Endodermal cell (in vitro differentiated cells): ENCODE measurements at places on chromosomes 4 and X. TPM values are rescaled to one million over a fixed set of nuclear protein-coding genes. Genes with fewer than 3 reads are reported as not detected.

DNA sequence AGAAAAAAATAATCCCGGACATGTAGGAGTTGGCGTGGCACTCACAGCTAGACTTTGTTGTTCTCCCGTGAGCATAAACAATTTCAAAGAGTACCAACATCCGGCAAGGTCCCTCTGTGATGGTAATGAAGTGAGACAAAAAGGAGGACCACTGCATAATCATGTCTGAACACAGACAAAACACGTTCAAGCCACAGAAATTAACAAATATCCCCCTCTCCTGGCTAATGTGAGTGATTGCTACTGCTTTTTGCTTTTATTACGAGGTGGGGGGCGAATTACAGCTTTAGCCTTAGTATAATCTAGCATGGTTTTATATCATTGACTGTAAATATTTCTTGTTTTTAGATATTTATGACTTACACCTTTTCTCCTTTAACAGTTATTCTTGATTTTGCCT is 118.5 kb downstream of the PLS3 start:
- DNase-seq = no peak

GRCh38 chr4:63211776-63212479 is 1197.3 kb downstream of the TECRL start:
- no peak for DNase-seq

DNA sequence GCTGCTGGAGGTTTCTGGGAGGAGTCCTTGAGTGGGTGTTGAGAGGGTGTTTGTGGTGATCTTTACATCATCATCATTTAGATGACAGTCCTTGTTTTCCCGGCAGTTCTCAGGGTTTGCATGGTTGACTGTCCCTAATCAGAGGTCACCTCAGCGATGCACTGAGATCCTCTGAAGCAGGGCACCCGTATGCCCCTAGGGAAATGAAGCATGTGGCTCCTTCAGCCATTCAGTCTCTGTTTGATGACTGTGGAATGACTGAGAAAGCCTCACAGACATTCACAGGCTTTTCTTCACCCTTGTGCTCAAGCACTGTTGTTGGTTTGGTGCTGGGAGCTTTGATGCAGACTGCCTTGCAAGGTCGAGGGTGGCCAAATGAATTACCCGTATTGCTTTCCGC is 474.7 kb downstream of the SPRY1 start:
- no peak for DNase-seq

GRCh38 chr4:184645904-184646610 is 3.2 kb downstream of the CASP3 start:
- DNase-seq = no peak

DNA sequence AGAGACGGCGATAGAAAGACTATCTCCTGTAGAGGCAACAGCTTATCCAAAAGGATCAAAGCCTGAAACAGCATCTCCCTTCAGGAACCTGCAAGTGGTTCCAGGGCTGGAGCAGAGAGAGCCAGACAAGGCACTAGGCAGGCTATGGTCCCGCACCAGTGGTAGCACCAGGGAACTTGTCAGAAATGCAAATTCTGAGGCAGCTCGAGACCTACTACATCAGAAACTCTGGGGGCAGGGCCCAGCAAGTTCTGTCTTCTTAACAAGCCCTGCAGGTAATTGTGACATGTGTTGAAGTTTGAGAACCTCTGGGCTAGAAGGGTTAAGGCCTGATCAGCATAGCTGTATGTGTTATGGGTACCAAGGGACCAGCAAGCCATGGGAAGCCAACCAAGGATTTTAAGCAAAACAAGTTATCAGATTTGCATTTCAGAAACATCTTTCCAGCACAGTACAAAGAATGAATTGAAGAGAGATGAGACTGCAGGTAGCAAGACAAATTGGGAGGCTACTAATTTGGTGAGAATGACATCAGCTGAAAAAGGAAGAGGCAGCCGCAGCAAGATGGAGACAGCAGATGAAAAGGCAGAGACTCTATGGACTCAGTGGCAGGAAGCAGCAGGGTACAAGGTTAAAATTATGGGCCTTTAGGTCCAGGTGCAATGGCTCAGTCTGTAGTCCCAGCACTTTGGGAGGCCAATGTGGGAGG is 139.7 kb downstream of the TSPAN5 start:
- no peak for DNase-seq

EOLA2 gene
- total RNA-seq = 28.4 to 37.1 TPM (median 34.0 TPM) in 3 replicates

FAM9C gene
- total RNA-seq = not detected in 2 replicates

UGT2A1 gene
- not detected in 3 replicates for total RNA-seq

CXorf38 gene
- total RNA-seq = 7.9 to 10.3 TPM (median 9.1 TPM) in 3 replicates

- no peak for DNase-seq
Observed at GRCh38 chr4:171390626-171391025, 422.6 kb upstream of the GALNTL6 start.

DNA sequence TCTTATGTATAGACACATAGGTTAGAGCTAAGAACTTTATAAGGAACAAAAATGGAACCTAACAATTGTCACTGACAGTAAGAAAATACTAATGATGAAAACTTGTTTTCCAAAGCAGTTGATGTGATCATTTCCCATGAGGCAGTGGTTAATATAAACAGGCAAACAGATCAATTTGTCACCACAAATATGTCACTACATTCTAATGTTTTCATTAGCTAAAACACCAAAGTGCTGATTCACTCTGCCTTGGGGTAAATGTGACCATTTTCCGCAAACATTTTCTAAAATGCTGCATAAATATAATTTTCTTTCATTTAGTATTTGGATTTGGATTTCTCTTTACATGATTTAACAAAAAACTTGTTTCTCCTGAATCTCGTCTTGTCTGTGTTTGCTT is 408.9 kb upstream of the CTSO start:
- no peak for DNase-seq

DNA sequence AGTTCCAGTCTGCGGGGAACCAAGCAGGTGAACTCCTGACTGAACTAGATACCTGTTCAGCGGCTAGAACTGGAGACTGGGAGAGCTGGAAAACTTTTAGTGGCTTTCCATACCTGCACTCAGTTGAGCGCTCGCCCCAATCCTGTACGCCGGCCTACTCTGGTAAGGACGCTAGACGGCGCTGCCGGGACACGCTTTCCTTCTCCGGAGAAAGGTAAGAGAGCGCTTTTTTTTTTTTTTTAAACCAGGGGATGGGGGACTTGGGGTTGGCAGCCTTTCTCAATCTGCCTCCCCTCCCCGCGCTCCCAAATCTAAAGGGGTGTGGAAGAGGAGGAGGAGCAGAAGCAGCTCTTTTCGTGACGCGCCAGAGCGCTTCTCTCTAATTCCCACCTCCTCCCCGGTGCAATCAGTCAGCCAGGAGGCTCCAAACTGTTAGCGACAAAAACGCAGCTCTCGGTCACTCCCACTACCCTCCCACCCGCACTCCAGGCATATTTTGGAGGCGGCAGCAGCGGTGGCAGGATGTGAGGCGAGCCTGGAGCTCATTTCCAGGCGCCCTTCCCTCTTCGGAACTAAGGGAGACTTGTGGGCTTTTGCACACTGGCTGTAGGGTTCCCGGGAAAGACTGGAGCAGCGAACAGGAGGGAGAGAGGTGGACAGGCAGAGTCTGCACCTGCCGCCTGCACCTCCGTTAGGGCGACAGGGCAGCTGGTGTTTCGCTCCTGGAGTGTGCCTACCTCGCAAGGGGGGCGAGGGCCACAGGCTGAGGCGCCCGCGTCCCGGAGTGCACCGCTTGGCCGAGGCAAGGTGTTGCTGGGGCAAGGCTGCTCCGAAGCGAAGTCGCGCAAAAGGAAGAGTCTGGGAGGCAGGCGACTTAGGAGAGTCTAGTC is at the start of gene IL1RAPL2:
Gene IL1RAPL2 (plus strand): TSS at position 409 of the 890 bp plus-strand sequence.
- peak; percentile 90 for DNase-seq

RAB33A gene
- total RNA-seq = 2.1 TPM in 1 of 3 replicates, not detected in the others

SMPX gene
- total RNA-seq = 0.31 and 0.54 TPM in 2 replicates

DNA sequence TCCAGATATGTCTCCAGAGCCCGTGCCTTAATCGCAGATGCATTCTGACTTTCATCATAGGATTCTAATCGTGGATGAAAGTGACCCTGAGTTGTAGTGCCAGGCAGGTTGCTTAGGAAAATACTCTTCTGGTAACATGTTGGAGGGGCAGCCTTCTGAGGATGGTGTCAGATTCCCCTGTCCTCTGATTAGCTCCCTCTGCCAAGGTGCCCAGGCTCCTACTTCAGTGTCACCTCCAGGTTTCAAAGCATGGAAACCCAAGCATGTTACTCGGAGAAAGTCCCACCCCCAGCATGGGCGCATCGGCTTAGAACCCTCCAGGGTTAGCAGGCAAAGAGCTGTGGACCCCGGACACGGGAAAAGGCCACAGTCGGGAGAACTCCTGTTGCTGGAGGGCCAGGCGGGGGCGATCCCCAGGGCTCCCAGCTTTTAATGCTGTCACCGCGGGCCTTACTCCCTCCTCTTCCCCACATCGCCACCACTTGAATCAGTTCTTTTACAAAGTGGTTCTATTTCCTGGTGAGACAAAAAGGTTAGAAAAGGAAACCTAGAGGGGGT is 44.5 kb downstream of the TRIM2 start:
- DNase-seq = peak; percentile 79

LIN54 gene
- total RNA-seq = 14.5 and 15.1 TPM in 2 replicates

DNA sequence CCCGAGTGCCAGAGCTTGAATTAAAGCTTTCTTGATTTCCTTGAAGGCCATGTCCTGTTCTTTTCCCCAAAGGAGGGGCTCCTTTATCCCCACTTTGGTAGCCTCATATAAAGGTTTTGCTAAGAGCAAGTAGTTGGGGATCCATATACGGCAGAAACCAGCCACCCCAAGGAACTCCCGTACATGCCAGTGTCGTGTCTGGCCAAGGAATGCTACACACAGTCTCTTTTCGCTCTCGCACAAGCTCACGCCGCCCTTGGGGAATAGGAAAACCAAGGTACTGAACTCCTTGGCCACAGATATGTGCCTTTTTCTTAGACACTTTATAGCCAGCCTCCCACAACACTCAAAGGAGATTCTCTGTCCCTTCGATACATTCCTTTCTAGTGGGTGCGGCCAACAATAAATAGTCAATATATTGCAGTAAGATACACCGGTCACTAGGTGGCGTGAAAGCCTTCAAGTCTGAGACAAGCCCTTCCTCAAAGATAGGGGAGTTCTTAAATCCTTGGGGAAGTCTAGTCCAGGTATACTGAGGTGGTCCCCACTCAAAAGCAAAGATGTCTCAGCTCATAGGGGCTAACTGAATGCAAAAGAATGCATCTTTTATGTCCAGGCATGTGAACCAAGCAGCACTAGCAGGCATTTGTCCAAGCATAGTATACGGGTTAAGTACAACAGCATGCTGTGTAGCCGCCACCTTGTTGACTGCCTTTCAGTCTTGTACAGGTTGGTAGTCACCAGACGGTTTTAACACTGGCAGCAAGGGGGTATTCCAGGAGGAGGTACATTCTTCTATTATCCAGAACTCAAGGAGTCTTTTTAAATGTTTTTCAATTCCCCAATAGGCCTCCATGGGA is 57.8 kb upstream of the XAGE1B start:
- peak; percentile 61 for DNase-seq

DNA sequence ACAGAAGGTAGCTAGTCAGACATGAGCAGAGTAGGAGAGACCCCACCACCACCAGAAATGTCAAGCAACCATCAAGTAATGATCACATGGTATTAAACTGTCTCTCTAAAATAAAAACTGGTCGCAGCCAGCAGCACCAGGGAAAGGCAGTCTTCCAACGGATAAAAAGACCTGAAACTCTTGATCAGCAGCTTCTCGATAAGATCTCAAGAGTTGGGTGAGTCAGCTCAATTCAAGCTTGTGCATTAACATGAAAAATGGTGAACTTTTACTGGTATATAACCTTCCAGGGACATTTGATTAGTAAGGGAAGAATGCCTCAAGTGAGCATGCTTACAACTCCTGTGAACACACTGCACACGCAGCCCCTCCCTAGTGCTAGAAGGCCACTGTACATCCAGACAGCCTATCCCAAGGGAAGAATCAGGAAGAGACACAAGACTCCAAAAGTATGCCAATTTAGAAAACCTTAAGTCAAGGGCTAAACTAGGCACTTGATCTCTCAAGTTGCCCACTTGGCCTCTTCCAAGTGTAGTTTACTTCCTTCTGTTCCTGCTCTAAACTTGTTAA is 270.0 kb upstream of the GNPDA2 start:
- DNase-seq = no peak

FGFR3 gene
- total RNA-seq = 104 and 125 TPM in 2 replicates

GRCh38 chrX:109728173-109728535 is 4.9 kb downstream of the ACSL4 start:
- no peak for DNase-seq
